ENCODE measurements at places on chromosomes 3 and 15.
A peak's percentile ranks its signal among the peaks of the same experiment; 100 is the strongest.

- DNase-seq, result no peak
Measured at GRCh38 chr3:189316296-189317019, 144.7 kb downstream of the TPRG1 start.

DNA sequence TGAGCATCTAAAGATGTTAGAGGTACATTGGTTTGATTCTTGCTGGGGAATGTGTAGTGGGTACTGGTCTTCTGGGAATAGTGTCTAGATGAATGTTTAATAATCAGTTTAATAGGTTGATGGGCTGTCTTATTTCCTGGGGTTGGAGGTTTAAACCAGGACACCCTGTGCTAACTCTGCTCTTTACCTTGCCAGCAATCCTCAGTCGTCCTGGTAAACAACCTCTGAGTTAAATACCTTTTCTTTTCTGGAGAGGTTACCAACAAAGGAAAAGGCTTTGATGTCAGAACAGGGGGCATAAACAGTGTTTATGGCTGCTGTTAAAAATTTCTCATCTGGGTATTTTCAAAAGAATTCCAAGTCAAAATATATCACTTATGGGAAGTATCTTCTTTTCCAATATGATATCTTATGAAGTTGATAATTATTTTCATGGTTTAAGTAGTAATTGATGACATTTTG lies 23.5 kb downstream of the MITF start:
- no peak for DNase-seq

- no peak for DNase-seq
Measured at GRCh38 chr3:194691481-194692283, 6.0 kb downstream of the FAM43A start.

GRCh38 chr3:180913581-180914404 lies 1.3 kb downstream of the FXR1 start:
- no peak for DNase-seq

GRCh38 chr15:39300451-39301153 lies 280.3 kb upstream of the THBS1 start:
- DNase-seq, result no peak

GRCh38 chr15:68795298-68795848 lies 25.3 kb downstream of the ANP32A start:
- peak; percentile 33 for DNase-seq

DNA sequence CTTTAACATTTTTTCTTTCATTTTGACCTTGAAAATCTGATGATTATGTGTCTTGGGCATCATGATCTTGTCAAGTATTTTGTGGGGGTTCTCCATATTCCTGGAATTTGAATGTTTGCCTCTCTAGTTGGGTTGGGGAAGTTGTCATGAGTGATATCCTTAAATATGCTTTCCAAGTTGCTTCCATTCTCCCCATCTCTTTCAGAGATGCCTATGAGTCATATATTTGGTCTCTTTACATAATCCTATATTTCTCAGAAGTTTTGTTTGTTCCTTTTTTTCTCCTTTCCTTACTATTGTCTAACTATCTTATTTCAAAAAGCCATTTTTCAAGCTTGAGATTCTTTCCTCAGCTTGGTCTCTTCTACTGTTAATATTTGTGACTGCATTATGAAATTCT lies 69.0 kb upstream of the CCDC80 start:
- no peak for DNase-seq

DNA sequence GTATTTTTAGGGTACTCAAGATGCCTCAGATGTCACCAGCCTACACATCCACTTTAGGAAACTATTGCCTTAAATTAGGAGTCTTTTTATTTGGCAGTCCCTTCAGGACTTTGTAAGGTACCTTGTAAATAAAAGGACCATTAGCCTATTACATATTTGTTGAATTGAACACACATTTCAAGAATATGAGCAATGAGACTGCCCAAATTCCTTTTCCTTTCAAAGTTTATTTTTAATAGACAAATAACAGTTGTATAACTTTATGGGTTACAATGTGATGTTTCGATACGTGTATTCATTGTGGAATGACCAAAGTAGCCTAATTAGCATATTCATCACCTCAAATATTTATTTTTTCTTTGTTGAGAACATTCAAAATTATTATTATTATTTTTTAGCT lies 176.7 kb upstream of the PDZRN3 start:
- no peak for DNase-seq

DNA sequence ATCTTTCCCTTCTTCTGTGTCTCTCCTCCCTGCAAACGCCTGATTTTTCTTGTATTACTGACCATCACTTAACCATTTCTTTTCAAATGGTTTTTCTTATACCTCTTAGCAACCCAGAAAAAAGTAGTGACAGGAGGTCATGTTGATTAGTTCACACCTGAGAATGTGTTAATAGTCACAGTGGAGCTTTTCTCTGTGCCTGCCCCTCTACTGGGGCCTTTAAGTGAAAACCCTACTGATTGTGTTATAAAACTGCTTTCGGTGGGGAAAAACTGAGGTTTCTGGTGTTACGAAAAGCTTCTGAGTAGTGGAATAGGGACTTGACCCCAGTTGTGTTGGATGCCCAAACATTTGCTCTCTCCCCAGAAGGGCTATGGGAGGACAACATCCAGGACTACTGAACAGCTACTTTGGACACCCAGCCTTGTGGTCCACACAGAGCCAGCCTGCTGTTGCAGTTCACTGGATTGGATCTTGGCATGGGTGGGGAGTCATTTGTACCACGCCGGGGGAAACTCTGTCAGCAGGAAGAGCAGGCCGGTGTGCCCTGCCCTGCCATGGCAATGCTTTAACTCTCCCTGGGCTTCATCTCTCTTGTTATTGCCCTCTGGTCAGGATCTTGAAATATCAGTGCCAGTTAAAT lies 10.3 kb downstream of the GPR87 start:
- no peak for DNase-seq

DNA sequence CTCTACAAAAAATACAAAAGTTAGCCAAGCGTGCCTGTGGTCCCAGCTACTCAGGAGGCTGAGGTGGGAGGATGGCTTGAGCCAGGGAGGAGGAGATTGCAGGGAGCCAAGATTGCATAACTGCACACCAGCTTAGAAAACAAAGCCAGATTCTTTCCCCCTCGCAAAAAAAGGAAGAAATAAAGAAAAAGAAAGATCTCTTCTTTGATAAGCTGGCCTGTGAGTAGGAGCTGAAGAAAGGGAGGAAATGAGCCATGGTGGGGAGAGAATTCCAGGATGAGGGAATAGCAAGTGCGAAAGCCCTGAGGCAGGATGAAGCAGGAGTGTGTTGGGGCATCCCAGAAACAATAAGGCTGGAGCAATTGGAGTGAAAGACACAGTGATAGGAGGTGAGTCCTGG lies 24.5 kb upstream of the TOP2B start:
- DNase-seq, result no peak

GRCh38 chr3:32684029-32684799 lies 774 bp upstream of the CNOT10 start:
- DNase-seq, result no peak

- no peak for DNase-seq
Measured at GRCh38 chr3:117744935-117745334, 1035.4 kb downstream of the TUSC7 start.

GRCh38 chr3:11581237-11582190 lies 62.2 kb downstream of the VGLL4 start:
- no peak for DNase-seq

- DNase-seq, result no peak
Measured at GRCh38 chr3:149610351-149611105, 47.3 kb downstream of the WWTR1 start.

- peak; percentile 90 for DNase-seq
Measured at GRCh38 chr3:43286115-43286840, at the start of gene SNRK. Gene SNRK (plus strand): TSS chr3:43286540. CDS start chr3:43303204, 16,664 bp downstream.

GRCh38 chr15:82135638-82136037 lies 89.8 kb upstream of the MEX3B start:
- no peak for DNase-seq

- no peak for DNase-seq
Measured at GRCh38 chr15:72313448-72313840, 6.5 kb downstream of the CELF6 start.

DNA sequence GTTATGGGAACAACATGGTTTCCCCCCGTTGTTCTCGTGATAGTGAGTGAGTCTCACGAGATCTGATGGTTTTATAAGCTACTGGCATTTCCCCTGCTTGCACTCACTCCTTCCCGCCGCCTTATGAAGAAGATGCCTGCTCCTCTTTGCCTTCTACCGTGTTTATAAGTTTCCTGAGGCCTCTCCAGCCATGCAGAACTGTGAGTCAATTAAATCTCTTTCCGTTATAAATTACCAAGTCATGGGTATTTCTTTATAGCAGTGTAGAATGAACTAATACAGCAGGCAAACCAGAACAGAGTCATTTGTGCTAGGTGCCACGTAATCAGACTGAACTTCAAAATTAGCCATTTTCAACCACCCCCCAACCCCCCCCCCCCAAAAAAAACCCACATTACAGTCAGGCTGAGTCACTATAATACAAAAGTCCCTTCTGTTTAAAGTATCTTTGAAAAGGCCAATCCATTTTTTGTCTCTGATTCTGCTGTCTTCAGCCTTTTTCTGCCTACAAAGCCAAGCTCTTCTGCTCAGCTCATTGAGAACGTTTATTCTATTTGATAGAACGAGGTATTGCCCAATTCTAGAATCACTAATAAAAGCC lies 4.1 kb downstream of the OR4F6 start:
- no peak for DNase-seq

DNA sequence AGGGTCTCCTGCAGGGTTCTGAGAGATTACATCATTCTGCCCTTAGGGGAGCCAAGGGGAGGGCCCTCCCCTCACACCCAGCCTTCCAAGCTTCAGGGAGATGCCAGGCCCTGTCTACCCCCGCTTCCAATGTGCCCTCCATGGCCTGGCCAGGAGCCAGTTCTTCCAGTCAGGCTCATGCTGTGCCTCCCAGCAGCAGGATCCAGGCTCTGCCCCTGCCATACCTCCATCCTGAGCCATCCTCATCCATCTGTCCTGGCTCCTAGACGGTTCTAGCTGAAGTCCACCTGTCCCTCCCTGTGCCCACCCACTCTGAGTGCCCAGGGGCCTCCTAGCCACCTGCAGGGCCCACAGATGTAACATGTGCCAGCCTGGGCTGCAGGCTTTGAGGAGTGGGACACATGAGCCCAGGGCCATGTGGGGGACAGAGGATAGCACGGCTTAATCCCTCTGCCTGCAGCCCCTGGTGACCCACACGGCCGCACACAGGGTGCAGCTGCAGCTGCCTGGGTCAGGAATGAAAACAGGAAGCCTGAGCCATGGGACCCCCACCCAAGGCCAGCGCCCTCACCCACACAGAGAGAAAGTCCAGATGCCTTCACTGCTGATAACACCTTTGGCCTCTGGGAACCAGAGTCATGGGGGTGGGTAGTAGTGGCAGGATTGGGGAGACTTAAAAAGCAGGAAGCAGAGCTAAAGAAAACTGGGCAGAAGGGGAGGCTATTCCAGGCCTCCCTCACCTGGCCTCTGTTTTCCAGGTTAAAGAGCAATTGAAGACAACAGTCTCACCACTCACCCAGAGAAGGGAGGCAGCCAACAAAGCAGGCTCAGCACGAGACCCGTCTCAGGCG lies 11.8 kb downstream of the PLCD1 start:
- no peak for DNase-seq

GRCh38 chr15:49306551-49306950 lies 116.5 kb upstream of the FGF7 start:
- no peak for DNase-seq

DNA sequence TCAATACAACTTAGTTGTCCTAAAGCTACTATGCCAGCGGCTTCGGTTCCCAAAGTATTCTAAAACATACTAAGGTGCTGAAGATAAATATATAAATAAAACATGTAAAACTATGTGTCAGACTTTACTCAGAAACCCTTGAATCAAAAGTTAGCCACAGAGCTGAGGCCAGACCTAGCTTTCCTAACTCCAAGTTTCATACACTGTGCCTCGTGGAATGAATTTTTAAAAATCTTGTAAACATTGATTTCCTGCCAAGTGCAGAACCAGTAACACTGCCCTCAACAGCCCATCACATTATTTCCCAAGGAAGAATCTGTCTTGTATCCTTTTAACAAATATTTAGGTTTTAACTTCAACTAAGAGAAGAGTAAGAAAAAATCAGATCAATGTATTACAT lies 36.4 kb downstream of the TAMM41 start:
- no peak for DNase-seq

DNA sequence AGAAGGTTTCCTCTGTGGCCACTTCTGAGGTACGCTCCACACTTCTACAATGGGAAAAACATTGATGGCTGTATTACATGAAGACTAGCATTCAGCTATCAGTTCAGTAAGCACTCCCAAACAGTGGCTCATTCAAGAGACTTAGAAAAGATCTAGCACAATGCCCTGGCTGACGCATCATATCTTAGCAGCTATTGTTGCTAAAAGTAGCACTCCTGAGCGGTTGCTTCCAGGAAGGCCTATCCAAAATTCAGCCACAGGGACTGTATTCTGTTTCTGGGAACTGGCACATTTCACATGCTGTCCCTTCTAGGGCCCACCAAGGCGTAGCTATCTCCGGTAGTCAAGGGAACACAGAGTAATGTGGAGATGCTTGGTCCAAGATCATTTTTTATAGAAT lies 21.2 kb upstream of the SPRED1 start:
- DNase-seq, result no peak

GRCh38 chr3:32872487-32873382 lies 54.9 kb downstream of the TRIM71 start:
- no peak for DNase-seq

GRCh38 chr3:173920386-173920785 lies 522.8 kb downstream of the NLGN1 start:
- no peak for DNase-seq

DNA sequence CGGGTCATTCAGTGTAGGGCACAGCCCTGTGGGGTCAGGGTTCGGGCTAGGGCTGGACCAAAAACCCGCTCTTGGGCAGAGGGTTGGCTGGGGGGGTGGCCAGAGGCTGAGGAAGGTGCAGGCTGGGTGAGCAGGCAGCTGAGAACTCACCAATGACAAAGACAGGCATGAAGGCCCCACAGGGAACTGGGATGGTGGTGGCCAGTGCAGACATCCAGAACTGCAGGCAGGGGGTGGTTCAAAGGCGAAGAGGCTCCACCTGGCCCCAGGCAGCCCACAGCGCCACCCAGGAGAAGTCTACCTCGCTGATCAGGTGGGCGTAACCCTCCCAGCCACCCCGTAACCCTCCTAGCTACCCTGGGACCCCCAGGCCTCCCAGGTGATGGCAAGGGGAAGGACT lies 6.7 kb downstream of the CLCN2 start:
- no peak for DNase-seq
